NAMALWA (cell line): ENCODE measurements at places on chromosomes 3 and 15.

DNA sequence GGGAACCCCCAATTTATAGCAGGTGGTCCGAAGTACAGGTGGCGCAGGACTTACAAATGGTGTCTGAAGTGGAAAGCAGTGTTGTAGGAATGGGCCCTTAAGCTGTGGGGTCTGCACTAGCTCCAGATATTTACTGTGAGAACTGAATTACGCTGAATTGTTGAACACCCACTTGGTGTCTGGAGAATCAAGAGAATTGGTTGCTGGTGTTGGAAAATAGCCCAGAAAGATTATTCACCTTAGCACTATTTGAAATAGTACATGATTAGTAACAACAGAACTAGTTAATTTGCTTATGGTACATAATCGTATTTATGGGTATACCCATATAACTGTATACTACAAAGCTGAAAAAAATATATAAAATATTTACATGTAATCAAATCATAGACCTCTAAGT, 64.8 kb downstream of the ADAM10 start:
- DNase-seq = no peak

GRCh38 chr3:62529230-62529629, 155.9 kb upstream of the FEZF2 start:
- peak; percentile 0 for DNase-seq

- no peak for DNase-seq
Measured at GRCh38 chr3:9411302-9411701, 13.9 kb downstream of the SETD5 start.

GRCh38 chr3:169563775-169564059, 99.8 kb downstream of the MECOM start:
- DNase-seq = no peak

GRCh38 chr15:84598250-84598649, 2.6 kb upstream of the ZSCAN2 start:
- peak; percentile 85 for DNase-seq

DNA sequence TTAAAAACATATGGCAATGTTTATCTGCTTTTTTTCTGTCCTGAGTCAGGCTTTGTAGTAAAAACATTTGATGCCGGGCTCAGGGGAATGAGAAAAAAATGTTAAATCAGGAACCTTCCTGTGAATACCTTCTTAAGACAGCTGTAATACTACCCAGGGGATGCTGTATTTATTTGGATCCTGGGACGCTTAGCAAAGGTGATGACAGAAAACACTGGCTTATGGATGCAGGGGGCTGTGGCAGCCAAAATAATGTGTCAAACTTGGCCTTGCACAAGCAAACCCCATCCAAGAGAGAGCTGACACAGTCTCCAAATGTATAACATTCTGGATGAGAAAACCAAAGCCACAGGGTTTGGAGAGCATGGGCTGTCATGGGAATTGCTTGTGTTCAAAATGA, 438.2 kb upstream of the PROK2 start:
- no peak for DNase-seq

GRCh38 chr15:57708047-57708446, 1.5 kb downstream of the POLR2M start:
- DNase-seq = no peak

DNA sequence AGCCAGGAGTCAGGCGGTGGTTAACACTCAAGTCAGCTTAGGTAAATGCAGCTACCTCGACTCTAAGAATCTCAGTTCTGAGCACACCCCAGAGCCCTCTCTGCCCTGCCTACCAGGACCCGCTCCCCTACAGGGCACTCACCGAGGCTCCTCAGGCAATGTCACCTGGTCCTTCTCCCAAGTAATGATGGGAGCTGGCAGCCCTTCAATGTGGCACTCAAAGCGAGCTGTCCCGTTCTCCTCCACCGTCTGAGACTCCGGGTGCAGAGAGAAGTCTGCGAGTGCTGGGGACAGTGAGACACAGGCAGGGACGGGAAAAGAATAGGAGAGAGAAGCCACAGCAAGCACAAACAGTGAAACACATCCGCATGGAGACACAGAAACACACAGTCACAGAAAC, 12.7 kb downstream of the IGDCC4 start:
- DNase-seq = no peak

GRCh38 chr3:63462732-63463131, 184.6 kb downstream of the SYNPR start:
- no peak for DNase-seq
